CD14-positive monocyte (primary cell): ENCODE measurements at places on chromosomes 6 and 20. TPM values are rescaled to one million over a fixed set of nuclear protein-coding genes. Genes with fewer than 3 reads are reported as not detected.
A peak's percentile ranks its signal among the peaks of the same experiment; 100 is the strongest.

The RAB5IF gene
- 790 TPM for polyA plus RNA-seq

The TCP11 gene
- polyA plus RNA-seq, result not detected

The ULBP1 gene
- 0.09 TPM for polyA plus RNA-seq

The TTLL9 gene
- 0.05 and 0.21 TPM in 2 replicates for polyA plus RNA-seq

The AGER gene
- 38.5 and 55.0 TPM in 2 replicates for polyA plus RNA-seq

The SLC17A1 gene
- polyA plus RNA-seq, result not detected in 2 replicates

The RAB23 gene
- polyA plus RNA-seq, result 0.46 TPM

The OOEP gene
- polyA plus RNA-seq, result not detected

The STX11 gene
- 372 TPM for polyA plus RNA-seq

The TRIM40 gene
- polyA plus RNA-seq, result not detected in 2 replicates

The PSORS1C2 gene
- polyA plus RNA-seq, result not detected

The CST5 gene
- not detected for polyA plus RNA-seq

The MCCD1 gene
- polyA plus RNA-seq, result not detected

DNA sequence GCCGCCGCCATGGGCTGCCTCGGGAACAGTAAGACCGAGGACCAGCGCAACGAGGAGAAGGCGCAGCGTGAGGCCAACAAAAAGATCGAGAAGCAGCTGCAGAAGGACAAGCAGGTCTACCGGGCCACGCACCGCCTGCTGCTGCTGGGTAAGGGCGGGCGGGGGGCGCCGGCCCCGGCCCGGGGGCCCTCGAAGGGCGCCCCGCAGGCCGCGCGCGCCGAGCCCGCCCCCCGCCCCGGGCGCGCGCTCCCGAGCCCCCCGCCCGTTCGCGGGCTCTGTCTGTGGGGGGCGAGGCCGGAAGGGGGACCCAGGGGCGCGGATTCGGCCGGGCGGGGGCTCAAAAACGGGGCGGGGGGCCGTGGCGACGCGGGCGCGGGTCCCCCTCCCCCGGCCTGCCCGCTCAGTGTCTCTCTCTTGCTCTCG lies 39.2 kb downstream of the GNAS start:
- peak; percentile 30 for DNase-seq
- H3K4me1 ChIP-seq, result peaks cover 56% of the 10 kb centered on the region
- peak overlapping the region; percentile 83 for H3K27ac ChIP-seq
- peak overlapping the region; percentile 74 for H3K4me3 ChIP-seq
- H3K36me3 ChIP-seq, result no peaks in the 10 kb centered on the region

GRCh38 chr6:159099961-159100360 lies 55.2 kb upstream of the TAGAP start:
- no peak overlapping the region for H3K27ac ChIP-seq
- H3K27me3 ChIP-seq, result no peaks in the 10 kb centered on the region
- no peak for DNase-seq
- no peaks in the 10 kb centered on the region for H3K36me3 ChIP-seq
- no peak overlapping the region for H3K4me3 ChIP-seq

GRCh38 chr6:80287607-80288006 lies 181.1 kb downstream of the BCKDHB start:
- H3K4me1 ChIP-seq, result no peaks in the 10 kb centered on the region
- H3K27ac ChIP-seq, result no peak overlapping the region
- H3K4me3 ChIP-seq, result no peak overlapping the region

DNA sequence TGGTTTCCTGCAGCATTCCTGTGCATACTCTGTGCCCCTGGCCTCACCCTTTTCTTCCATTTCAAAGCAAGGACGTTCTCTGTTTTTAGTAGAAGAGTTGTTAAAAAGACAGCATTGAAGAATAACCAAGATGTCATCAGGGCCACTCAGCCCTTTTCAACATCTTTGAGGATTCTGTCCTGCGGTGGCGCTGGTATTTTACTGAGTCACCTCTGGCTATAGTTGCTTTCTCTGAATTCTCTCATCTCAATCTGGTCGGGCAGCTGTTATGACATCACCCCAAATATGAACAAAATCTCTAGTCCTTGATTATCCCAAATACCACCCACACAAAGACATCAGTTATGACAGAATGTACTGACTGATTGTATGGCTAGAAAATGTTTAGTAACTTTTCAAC lies 204.2 kb downstream of the GRIK2 start:
- H3K4me3 ChIP-seq, result no peak overlapping the region
- no peaks in the 10 kb centered on the region for H3K4me1 ChIP-seq
- H3K36me3 ChIP-seq, result no peaks in the 10 kb centered on the region
- H3K27me3 ChIP-seq, result no peaks in the 10 kb centered on the region

- peak overlapping the region; percentile 92 for H3K27ac ChIP-seq
- DNase-seq, result peak; percentile 67
- H3K36me3 ChIP-seq, result no peaks in the 10 kb centered on the region
- H3K27me3 ChIP-seq, result no peaks in the 10 kb centered on the region
- H3K4me3 ChIP-seq, result peak overlapping the region; percentile 91
Observed at GRCh38 chr6:151389618-151390275, 1.6 kb downstream of the ZBTB2 start.

GRCh38 chr6:143692696-143693095 lies 14.9 kb downstream of the PHACTR2 start:
- DNase-seq, result no peak
- H3K36me3 ChIP-seq, result no peaks in the 10 kb centered on the region
- H3K4me1 ChIP-seq, result peaks cover 28% of the 10 kb centered on the region
- H3K27ac ChIP-seq, result no peak overlapping the region

GRCh38 chr6:162184465-162184864 lies 543.1 kb downstream of the PRKN start:
- no peaks in the 10 kb centered on the region for H3K27me3 ChIP-seq
- no peaks in the 10 kb centered on the region for H3K36me3 ChIP-seq
- peak; percentile 91 for DNase-seq
- peak overlapping the region; percentile 66 for H3K27ac ChIP-seq

DNA sequence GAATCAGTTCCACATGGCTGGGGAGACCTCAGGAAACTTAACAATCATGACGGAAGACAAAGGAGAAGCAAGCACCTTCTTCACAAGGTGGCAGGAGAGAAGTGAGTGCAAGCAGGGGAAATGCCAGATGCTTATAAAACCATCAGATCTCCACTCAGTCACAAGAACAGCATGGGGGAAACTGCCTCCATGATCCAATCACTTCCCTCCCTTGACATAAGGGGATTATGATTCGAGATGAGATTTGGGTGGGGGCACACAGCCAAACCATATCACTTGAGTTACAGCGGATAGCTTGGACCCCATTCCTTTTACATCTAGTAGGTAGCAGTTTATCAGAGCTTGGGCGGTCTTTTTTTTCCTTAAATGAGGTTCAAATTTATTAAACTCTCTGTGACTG lies 19.1 kb downstream of the AFDN start:
- H3K27me3 ChIP-seq, result peaks cover 2% of the 10 kb centered on the region
- H3K4me1 ChIP-seq, result no peaks in the 10 kb centered on the region
- H3K27ac ChIP-seq, result no peak overlapping the region

- no peaks in the 10 kb centered on the region for H3K4me1 ChIP-seq
- no peak overlapping the region for H3K27ac ChIP-seq
- H3K36me3 ChIP-seq, result no peaks in the 10 kb centered on the region
- no peaks in the 10 kb centered on the region for H3K27me3 ChIP-seq
- no peak for DNase-seq
Observed at GRCh38 chr6:112933947-112934346, 586.8 kb downstream of the RFPL4B start.

GRCh38 chr20:48146308-48146707 lies 361.0 kb upstream of the SULF2 start:
- DNase-seq, result no peak
- no peaks in the 10 kb centered on the region for H3K27me3 ChIP-seq
- H3K4me3 ChIP-seq, result no peak overlapping the region
- no peaks in the 10 kb centered on the region for H3K4me1 ChIP-seq
- H3K36me3 ChIP-seq, result no peaks in the 10 kb centered on the region

DNA sequence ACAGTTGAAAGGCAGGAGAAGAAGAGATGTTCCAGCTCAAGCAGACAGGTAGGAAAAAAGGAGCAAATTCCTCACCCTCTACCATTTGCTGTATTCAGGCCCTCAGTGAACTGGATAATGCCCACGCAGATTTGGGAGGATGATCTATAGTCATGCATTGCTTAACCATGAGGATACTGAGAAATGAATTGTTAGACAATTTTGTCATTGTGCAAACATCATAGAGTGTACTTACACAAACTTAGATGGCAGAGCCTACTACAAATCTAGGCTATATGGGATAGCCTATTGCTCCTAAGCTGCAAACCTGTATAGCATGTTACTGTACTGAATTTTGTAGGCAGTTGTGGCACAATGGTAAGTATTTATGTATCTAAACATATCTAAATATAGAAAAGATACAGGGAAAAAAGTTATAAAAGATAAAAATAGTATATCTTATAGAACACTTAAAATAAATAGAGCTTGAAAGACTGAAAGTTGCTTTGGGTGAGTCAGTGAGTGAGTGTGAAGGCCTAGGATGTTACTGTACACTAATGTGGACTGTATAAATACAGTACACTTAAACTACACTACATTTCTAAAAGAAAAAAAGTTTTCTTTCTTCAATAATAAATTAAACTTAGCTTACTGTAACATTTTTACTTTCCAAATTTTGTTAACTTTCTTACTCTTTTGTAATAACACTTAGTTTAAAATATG lies 672.3 kb downstream of the UTRN start:
- H3K4me1 ChIP-seq, result no peaks in the 10 kb centered on the region
- no peak overlapping the region for H3K27ac ChIP-seq
- H3K36me3 ChIP-seq, result no peaks in the 10 kb centered on the region
- H3K27me3 ChIP-seq, result no peaks in the 10 kb centered on the region
- no peak for DNase-seq

DNA sequence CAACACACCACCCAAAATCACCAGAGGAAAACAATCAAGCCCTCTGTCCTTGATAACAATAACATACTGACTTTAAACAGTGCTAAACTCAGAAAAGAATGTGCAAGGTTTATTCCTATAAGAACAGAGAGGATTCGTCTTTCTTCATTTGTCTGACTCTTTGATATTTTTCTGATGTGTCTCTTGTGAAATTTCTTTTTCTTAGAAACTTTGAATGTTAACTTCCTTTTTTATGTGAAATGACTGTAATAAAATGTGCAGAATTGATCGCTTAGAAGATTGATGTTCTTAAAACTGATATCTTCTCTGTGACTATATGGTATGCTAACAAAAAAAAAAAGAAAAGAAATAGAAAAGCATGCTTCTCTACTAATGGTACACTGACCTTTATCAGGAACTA lies 947.4 kb upstream of the CITED2 start:
- no peaks in the 10 kb centered on the region for H3K27me3 ChIP-seq
- no peak for DNase-seq
- peaks cover 23% of the 10 kb centered on the region for H3K4me1 ChIP-seq
- H3K36me3 ChIP-seq, result no peaks in the 10 kb centered on the region

DNA sequence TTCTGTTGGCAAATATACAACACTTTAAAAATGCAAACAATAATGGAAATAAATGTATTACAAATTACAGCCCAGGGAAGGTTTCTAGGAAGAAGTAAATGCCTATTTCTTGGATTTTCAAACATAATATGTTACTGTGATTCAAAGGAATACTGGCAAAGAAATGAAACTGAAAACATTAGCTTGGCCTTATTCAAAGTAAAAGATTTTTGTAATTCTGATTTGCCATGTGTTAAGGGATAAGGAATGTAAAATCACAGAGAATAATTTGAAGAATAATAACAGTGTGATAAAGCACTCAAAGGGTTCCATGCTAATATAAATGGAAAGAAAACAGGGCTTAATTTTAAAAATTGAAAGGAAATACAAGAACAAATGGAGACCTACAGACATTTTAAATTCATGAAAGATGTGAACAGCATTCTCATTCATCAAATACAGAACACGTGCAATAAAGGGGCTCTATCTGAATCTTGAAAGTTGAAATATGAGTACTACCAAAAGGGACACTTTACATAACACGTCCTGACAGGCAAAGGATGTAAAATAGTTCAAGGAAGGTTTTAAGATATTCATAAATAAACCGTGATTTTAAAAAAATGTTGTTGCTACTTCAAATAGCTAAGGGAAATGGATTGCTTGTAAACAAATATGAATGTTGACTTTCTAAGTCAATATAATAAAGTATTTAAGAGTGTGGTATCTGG lies 138.1 kb downstream of the RFPL4B start:
- no peaks in the 10 kb centered on the region for H3K36me3 ChIP-seq
- no peak overlapping the region for H3K27ac ChIP-seq
- H3K4me3 ChIP-seq, result no peak overlapping the region

- no peak for DNase-seq
- H3K4me1 ChIP-seq, result peaks cover 4% of the 10 kb centered on the region
- H3K27ac ChIP-seq, result no peak overlapping the region
- no peaks in the 10 kb centered on the region for H3K27me3 ChIP-seq
- H3K36me3 ChIP-seq, result no peaks in the 10 kb centered on the region
Observed at GRCh38 chr6:5781966-5782556, 224.7 kb downstream of the NRN1 start.
